ENCODE measurements at places on chromosomes 5 and 9.
A peak's percentile ranks its signal among the peaks of the same experiment; 100 is the strongest.

DNA sequence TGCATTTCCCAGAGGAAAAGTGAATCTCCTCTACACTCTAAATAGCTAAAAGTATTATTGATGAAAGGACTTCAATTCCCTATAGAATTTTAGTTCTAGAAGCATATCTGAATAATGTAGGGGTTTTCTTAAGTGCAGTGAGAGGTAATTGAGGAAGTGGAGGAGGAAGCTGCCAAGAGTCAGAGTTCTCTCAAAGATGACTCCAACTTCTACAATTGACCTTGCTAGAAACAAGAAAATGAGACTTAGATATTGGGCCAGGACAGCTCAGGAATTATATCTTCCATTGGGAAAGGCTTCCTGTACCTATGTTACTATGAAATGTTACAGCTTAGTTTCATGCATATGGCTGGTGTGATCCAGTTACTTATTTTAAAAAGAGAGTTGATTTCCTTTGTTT is 10.4 kb upstream of the F2R start:
- DNase-seq: no peak

DNA sequence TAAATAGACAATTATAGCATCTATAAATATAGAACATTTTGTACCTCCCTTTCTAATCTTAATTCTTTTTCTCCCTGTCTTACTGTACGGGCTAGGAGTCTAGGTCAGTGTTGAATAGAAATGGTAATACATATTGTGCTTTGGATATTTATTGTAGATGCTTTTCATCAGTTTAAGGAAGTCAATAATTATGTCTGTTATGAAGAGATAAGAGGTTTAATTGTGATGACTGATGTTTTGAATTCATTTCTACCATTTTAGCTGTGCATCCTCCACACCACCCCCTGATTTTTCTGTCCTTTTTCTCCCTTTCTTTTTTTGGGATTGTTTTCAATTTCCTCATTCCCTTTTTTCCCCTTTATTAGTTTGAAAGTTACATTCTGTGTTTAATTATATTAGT is 95.8 kb downstream of the DOCK2 start:
- DNase-seq: no peak

DNA sequence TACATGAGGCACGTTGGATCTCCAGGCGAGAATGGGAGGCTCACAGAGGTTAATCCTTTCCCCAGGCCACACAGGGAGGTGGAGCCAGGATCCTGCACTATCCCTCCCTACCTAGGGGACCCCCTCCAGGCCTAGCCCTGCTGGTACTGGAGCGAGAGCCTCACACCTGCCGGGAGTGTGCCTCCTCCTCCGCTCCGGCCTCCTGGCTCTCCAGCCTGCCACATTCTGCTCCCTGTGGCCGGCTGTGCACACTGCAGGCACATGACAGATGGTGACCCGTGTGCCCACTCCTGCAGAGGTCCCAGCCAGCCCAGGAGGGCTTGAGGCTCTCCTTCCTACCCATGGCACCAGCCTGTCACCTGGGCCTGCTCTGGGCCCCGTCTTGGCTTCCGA is 93.4 kb downstream of the RXRA start:
- no peak for DNase-seq

GRCh38 chr5:65771266-65771665 is 49.3 kb downstream of the NLN start:
- DNase-seq: no peak

- DNase-seq: no peak
Observed at GRCh38 chr5:170297589-170298462, at the start of gene LCP2. Gene LCP2 (minus strand): TSS chr5:170297777. CDS start chr5:170297611, 166 bp downstream.

DNA sequence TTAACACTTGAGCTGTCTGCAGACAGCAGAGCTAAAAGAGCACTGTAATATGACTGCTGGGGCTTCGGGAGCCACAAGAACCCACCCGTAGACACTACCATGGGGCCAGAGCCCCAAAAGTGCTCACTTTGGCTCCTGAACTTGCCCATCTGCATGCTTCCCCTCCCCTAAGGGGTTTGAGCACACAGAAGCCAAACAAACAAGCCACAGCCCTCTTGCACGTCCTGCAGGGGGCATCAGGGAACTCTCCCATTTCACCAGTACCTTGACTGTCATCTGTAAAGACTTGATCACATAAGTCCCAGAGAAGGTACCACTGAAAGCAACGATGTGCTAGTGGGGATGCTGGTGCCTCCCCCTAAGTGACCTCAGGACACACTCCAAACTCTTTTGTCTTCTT is 681.8 kb downstream of the SEMA5A start:
- DNase-seq: no peak

DNA sequence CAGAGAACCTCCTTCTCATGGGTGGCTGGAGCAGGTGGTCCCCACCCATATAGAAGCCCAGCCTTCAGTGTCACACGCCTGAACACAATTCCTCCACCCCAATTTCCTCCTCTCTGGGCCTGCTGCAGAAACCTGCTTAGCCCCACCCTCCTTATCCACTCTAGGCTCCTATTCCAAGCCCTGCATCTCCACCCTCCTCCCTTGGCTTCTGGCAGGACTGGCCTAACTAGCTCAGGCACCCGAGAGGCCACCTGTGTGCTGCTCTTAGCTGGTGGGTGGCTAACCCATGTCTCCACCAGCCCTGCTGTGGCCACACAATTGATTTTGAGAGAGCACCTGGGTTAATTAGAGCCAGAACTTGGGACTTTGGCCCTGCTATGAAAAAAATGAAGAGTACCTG is 77.3 kb upstream of the ATP10B start:
- no peak for DNase-seq

GRCh38 chr9:112121633-112122032 is 53.5 kb downstream of the SUSD1 start:
- no peak for DNase-seq

DNA sequence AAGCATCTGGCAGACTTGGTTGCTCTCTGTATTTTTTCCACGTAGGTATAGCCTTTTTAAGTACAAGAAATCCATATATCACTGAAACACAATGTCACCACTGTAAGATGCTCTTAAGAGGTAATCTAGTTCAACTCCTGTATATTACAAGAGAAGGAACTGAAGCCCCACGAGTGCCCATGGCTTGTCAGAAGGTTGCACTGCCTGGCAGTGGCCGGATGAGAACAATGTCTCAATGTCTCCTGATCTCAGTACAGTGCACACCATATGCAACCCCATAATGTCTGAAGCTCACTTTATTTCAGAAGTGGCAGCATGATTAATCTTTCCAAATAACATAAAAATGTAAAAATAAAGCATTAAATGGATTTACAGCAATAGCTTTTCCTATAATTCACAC is 27.7 kb downstream of the TUT7 start:
- DNase-seq: no peak

DNA sequence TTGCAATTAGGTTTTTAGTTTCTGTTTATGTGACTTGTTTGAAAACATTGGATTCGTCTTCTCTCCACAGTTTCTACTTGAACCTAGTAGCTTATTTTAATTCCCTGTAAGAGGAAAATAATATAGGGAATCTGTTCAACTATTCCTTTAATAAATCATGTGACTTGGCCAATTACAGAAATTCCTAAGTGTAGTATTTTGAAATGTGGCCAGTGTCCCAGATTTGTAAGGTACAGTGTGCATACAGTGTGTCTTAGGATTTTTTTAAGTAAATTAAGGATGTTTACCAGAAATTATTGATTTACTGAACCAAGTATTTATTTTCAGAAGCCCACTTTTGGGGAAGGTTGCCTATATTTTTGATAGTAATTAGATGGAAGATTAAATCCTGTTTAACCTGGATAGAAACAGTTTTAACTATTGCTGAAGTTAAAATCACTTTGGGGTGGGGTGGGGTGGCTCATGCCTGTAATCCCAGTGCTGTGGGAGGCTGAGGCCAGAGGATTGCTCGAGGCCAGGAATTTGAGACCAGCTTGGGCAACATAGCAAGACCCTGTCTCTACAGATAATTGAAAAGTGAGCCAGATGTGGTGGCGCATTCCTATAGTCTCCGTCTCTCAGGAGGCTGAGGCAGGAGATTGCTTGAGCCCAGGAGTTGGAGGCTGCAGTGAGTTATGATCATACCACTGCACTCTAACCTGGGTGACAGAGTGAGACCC is 36.9 kb downstream of the G3BP1 start:
- DNase-seq: peak; percentile 39

DNA sequence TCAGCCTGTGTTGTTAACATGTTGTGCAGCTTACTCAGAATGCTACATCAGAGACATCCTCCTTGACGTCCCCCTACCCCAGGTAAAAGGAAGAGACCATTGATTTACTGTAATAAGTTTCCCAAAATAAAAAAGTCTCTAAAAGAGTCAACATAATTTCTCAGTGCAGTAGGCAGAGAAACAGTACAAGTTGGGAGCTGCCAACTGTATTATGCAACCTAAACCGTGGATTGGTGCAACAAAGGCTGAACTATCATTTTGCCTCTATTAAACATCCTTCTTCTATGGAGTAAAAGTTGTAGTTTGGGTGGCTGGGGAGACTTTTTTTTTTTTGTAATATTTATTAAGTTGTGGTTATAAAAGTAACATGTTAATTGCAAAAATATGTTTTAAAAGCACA is 208.0 kb downstream of the NR3C1 start:
- DNase-seq: peak; percentile 89
